GDM1 (cell line): ENCODE measurements at places on chromosomes 13 and 19.

- DNase-seq = peak; percentile 7
These were observed 186.2 kb upstream of the PCDH9 start for GRCh38 chr13:67416047-67416925.

DNA sequence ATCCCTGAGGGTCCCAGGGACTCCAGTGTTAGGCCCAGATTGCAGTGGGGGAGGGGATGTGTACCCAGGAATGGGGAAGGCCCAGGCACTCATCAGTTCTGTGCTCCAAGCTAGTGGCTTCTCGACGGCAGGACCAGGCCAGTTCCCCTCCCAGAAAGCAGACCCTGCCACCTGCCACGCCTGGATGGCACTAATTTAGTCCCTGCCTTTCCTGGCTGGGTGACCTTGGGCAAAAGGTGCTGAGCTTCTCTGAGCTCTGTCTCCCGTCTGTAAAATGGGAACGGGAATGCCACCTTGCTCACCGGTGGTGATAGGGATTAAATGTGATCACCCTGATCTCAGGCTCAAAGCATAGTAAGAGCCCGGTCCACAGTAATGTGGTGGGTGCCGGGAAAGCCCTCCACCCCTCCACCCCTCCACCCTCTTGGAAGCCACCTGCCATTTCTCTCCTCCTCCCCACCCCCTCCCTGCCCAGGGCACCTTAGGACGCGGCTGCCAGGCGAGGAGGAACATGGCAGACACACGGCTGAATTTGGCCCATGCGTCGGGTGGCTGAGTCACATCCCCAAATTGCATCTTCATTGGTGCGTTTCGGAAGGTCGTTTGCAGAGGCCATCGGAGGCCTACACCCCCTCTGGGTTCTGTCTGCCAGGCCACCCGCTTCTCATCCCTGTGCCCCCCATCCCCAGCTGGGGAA is 2.3 kb downstream of the KCNN1 start:
- DNase-seq = no peak

- no peak for DNase-seq
These were observed 26.8 kb upstream of the CXCL17 start for GRCh38 chr19:42469311-42470235.

GRCh38 chr19:12126707-12127106 is 13.4 kb downstream of the ZNF20 start:
- DNase-seq = no peak

DNA sequence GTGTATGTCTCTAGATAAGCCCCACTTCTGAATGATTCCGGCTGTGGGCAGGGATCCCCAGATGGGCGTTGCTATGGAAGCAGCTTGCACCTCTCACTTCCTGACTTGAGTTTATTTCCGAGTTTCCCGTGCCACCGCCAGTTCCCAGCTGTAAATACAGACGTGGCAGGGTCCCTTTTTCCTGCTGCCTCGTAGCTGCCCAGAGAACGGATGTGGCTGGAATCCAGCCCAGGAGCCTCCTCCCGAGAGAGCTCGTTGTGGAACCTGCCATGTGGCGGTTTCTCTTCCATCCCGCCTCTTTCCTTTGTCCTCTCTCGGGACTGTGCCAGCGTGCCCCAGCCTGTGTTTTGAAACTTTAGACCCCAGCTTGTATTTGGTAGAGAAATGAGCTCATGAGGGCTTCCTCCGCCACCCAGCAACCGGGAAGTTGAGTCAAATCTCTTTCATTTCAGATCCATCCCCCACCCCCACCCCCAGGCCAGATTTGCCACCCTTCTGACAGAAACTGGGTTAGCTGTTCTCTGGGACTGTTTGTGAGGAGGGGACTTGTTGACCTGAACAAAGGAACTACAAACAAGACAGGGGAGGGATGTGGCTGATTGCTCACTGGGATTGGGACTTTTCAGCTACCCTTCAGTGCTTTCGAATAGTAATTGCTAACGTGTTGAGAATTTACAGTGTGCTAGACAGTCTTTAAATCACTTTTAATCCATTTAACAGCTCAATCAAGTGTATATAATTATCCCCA is 96.6 kb downstream of the SIPA1L3 start:
- peak; percentile 71 for DNase-seq

DNA sequence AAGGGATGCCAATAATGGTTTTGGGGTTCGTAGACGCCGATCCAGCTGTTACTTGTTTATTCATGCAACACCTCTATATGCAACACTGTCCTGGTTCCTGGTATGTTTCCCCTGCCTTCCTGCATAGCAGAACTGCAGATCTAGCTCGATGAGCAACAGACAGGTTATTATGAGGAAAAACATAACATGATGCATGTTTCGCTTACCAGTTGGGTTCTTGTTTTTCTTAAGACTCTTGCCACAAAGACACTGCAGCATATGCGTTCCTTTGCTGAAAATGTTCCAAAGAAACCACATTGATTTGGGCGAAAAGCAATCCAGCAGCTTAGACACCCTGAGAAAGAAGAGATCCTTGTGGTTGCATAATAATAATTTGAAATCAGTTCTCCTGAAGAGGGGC is 583 bp downstream of the FGF14 start:
- DNase-seq = no peak

DNA sequence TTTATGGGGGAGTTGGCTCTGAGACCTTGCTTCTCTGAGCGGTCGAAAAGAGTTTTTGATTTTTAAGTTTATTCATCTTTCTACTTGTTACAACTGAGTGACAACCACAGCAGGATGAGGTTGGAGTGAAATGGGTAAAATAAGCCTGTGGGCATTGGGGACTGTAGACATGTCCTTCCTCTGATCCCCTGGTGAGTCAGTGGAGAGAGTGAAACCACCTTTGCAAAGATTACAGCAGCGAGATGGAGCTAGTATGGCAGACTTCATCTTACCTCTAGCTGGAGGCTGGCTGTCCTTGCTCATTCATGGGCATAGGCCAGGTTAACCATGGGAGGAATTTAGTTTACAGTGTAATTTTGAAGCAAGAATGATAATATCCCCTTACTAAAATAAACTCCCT is 30.9 kb upstream of the PSG9 start:
- DNase-seq = no peak

GRCh38 chr13:113763961-113764792 is 5.2 kb downstream of the TMEM255B start:
- no peak for DNase-seq

DNA sequence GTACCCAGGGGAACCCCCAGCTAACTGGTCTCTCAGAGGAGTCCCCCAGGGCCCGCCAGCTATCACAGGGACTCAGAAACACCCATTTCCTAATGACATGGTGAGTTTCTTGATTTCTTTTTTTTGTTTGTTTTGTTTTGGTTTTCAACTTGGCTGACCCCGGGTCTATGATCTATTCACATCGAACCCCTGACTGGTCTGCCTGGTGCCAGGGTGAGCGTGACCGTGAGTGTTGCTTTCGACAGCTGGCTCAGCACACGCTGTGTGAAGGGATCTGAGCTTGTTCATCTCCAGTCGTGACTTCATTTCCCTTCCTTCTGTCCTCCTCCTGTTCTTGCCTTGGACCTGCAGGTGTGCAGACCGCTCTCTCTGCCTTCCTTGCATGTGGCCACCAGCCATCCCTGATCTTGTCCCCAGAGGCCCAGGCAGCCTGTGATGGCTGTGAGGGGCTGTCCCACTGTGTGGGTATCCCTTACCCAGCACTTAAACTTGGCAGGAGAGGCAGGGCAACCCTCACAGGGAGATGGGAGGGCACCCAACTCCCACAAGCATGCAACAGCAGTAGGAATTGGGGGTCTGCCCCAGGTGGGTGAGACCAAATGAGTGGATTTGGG is 26.2 kb downstream of the TMEM161A start:
- no peak for DNase-seq

DNA sequence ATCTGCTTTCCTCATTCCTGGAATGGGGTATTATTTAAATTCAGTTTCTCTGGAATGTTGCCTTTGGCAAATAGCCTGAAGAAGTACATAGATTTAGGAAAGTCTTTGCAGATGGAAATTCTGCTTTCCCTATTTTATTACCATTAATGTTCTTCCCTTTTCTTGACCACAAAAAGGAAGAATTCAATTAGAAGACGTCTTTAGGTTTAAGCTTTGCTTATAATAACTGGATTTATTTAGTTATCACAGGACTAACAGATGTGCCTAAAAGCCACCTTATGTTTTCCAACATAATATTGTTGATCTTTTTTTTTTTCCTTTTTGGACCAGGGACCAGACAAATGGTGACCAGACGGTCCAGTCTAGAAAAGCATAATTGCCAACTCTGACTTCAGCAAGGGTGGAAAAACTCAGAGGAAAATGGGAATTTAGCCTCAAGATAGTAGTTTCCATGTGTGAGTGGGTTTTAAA is 210.1 kb upstream of the SPRY2 start:
- no peak for DNase-seq

GRCh38 chr19:31350693-31351055 is 1.4 kb upstream of the TSHZ3 start:
- DNase-seq = no peak

DNA sequence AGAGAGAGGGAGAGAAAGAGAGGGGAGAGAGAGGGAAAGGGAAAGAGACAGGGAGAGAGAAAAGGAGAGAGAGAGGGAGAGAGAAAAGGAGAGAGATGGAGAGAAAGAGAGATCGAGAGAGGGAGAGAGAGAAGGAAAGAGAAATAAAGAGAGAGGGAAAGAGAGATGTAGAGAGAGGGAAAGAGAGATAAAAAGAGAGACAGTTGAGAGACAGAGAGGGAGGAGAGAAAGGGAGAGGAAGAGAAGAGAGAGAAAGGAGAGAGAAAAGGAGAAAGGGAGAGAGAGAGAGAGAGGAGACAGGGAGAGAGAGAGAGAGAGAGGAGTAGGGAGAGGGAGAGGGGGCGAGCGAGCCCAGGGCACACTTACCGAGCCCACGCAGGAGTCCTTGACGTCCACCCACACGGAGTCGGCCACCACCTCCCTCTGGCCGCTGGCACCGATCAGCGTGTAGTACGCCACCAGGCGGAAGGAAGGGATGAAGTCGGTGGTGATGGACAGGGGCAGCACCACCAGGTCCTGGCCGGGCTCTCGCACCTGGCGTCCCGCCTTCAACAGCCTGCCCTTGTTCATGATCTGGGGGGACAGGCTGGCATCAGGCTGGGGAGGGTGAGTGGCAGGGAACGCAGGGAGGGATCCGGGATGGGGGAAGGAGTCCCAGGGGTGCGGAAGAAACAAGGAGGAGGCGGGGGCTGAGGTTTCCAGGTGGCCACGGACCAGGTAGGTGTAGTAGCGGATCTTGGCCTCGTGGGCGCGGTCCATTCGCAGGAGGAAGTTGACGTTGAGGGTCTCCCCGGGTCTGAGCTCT is 10.0 kb downstream of the C3 start:
- no peak for DNase-seq

DNA sequence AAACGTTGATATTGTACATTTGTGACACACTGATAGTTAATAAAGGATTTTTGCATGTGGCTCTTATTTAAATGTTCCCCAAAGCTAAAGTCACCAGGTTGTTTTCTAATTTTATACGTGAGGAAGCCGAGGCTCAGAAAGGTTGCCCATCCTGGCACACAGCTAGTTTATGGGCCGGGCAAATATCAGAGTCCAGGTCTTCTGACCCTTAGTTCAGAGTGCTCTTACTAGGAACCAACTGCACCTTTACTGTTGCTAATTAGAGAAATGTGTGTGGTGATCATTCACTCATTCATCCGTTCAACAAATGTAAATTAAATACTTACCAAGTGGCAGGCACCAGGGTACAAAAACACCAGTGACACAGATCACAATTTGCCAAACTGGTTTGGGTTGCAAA is 46.3 kb upstream of the RGCC start:
- DNase-seq = no peak
